Breast epithelium (tissue), 4 donors: ENCODE measurements at places on chromosomes 4 and X. TPM values are rescaled to one million over a fixed set of nuclear protein-coding genes. Genes with fewer than 3 reads are reported as not detected.

DNA sequence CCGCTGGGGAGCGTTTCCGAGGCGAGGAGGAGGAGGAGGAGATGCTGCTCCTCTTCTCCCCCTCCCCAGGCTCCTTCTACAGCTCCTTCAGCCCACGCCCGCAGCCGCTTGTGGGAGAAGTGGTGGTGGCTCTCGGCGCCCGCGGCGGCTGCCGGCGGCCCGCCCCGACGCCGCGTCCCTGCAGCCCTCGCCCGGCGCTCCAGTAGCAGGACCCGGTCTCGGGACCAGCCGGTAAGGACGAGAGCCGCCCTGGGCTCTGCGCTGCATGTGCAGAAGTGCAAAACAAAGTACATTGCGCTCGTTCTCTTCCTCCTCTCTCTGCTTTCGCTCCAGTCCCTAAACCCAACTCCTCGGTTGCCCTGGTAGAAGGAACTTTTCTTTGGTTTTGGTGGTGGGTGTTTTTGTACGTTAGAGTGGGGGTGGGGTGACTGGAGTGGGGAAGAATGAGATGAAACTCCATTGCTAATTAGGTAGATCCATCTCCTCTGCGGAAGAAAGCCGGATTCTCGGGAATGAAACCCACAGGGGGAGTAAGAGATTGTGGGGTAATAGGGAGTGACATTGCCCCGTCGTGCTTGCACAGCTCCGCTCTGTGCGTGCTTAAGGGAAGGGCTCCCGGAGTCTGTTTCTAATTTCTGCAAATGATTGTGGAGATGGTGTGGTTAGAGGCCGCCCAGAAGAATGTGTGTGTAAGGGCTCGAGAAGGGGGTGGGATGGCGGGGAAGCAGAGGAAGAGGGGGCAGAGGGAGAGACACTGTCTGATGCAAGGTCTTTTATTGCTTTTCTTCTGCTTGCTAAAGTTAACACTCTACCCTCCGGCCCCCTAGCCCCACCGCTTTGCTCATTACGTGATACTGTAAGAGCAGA, 677 bp downstream of the PTPN13 start:
- DNase-seq: peak; percentile 17
- peak overlapping the region; percentile 80 for H3K4me3 ChIP-seq
- H3K27me3 ChIP-seq: no peaks in the 10 kb centered on the region
- peak overlapping the region; percentile 80 for H3K27ac ChIP-seq
- no peaks in the 10 kb centered on the region for H3K36me3 ChIP-seq
- H3K4me1 ChIP-seq: no peaks in the 10 kb centered on the region

DNA sequence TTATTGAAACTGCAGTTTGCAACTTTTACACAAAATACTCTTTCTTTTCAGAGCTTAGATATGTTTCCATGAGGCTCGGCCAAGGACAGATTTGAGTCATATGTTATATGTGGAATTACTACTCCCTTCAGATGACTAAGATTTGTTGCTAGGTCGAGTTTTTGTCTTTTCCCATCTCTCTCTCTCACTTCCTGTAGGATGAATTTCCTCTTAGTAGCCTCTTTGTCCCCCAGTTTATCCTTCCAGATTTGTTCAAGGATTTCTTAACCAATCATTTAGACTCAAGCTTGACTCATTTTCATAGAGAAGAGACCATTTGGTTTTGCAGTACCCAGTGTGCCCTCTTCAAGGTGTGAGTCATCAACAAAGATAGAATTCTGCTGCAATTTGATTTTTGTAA, 209.2 kb downstream of the GLUD2 start:
- no peak for DNase-seq
- H3K4me1 ChIP-seq: no peaks in the 10 kb centered on the region
- no peaks in the 10 kb centered on the region for H3K36me3 ChIP-seq
- no peak overlapping the region for H3K27ac ChIP-seq

- no peak for DNase-seq
- H3K4me3 ChIP-seq: no peak overlapping the region
- H3K36me3 ChIP-seq: no peaks in the 10 kb centered on the region
- no peak overlapping the region for H3K27ac ChIP-seq
- no peaks in the 10 kb centered on the region for H3K4me1 ChIP-seq
- no peaks in the 10 kb centered on the region for H3K27me3 ChIP-seq
These were observed 71.6 kb upstream of the NFKB1 start for GRCh38 chr4:102429553-102429952.

- no peak overlapping the region for H3K27ac ChIP-seq
- no peaks in the 10 kb centered on the region for H3K27me3 ChIP-seq
- H3K4me3 ChIP-seq: no peak overlapping the region
- H3K36me3 ChIP-seq: no peaks in the 10 kb centered on the region
- no peak for DNase-seq
These were observed 433.1 kb upstream of the FAM241A start for GRCh38 chr4:111712093-111712677.

DNA sequence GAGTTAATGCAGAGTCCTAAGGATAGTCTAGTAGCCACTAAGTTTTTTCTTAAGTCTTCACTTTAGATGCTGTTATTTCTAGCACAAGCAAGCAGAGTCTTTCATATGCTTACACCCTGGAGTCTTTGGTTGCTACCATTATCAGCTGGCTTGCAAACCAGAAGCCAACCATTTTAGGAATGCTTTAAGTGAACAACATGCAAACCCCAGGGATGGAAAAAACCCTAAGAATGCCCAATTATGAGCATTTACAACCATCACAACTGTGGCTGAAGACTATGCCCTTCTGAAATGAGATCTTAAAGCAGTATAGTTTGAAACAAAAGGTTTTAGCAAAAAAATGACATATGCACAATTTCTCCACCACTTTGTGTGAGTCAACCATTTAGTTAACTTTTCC, 6.6 kb downstream of the MID1IP1 start:
- DNase-seq: no peak
- no peaks in the 10 kb centered on the region for H3K4me1 ChIP-seq
- no peak overlapping the region for H3K4me3 ChIP-seq

SNCA gene
- total RNA-seq: 15.4 TPM

GLUD2 gene
- 2.8 TPM for total RNA-seq

SASH3 gene
- total RNA-seq: 18.7 TPM

INPP4B gene
- 113 TPM for total RNA-seq

PAGE1 gene
- not detected for total RNA-seq

ADGRG2 gene
- 0.96 TPM for total RNA-seq
